ENCODE measurements at places on chromosomes 2 and 18. TPM values are rescaled to one million over a fixed set of nuclear protein-coding genes. Genes with fewer than 3 reads are reported as not detected.

DNA sequence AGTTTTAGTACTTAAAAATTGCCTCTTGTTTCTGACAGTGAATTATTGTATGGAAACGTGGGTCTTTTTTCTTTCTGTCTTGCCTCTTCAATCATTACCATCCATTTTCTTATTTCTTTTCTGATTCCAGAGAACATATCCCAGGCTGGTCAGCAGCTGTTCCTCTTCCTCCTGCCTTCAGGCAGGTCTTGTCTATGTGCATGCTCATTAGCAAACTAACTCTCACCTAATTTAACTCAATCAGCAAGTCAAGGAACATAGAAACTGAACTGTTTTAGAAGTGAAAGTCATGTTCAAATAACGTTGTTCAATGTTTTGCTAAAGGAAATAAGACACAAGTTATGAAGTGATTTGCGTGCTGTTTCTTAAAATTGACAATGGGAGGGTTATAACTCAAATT, 241.5 kb downstream of the PTGR3 start:
- no peaks in the 10 kb centered on the region for H3K4me1 ChIP-seq
- H3K27ac ChIP-seq: no peak overlapping the region
- DNase-seq: no peak
- peaks cover 15% of the 10 kb centered on the region for H3K36me3 ChIP-seq

DNA sequence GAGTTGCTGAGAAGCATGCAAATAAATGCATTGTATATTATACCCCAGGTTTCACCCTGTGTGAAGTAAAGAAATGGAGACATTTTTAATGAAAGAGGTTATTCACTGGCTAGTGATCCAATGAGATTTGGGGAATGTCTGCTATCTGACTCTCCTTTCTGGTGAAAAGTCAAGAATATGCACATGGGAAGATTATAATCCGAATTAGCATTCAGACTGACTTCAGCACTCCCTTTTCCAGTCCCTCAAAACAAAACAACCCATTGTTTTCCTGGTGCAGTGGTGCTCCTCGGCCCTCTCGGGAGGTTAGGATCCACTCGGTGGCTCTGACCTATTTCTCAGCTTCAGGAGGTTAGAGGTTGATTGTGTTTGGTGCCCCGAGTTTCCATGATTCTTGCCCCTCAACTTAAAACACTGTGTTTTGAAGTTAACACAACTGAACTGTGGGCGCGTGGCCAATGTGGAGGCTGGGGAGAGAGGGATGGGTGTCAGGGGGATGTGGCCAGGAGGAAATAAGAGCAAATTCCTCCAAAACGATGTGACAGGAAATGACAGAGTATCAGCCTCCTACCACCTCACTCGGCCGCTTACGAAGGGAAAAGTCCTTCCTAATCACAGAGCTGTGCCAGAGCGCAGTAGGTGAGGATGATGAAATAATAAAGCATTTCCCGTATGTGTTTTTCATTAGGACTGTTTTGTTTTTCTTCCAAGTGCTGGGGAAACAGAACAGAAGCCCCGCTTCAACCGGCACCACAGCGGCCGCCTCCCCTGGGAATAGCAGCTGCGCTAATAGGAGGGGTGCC, 440.1 kb downstream of the MTX2 start:
- H3K4me1 ChIP-seq: peaks cover 2% of the 10 kb centered on the region
- H3K36me3 ChIP-seq: no peaks in the 10 kb centered on the region
- no peak for DNase-seq
- H3K4me3 ChIP-seq: no peak overlapping the region
- no peak overlapping the region for H3K27ac ChIP-seq

- no peak overlapping the region for H3K27ac ChIP-seq
- H3K27me3 ChIP-seq: peaks cover 18% of the 10 kb centered on the region
- DNase-seq: no peak
- peaks cover 84% of the 10 kb centered on the region for H3K4me1 ChIP-seq
Observed at GRCh38 chr2:46775722-46776121, 139.9 kb downstream of the MCFD2 start.

- H3K4me3 ChIP-seq: no peak overlapping the region
- peaks cover 7% of the 10 kb centered on the region for H3K27me3 ChIP-seq
- DNase-seq: peak; percentile 61
Observed at GRCh38 chr2:54704688-54705605, 18.5 kb upstream of the EML6 start.

DNA sequence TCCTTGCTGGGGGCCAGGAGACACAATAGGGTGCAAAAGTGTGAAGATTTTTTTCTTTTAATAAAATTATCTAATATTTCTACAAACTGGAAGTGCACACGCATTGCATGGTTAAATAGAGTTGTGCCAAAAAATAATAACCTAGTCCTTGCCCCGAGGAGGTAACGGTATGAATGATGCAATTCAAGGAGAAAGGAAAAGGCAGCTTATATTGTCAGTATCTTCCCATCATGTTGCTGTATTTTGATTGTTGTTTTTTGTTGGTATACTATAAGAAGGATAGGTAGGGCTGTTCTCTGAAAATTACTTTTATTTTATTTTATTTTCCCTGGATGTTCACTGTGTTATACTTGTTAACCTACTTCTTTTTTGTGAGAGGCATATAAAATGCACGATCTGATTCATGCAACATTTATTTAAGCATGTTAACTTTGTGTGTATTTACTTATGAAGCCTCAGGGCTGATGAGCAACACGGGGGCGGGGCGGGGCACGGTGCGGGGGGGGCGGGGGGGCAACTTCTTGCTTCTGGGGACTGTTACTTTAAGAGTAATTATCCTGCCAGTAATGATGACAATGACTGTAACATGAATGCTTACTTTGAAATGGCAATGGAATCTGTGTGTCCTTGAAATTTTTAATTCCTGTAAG, 118.6 kb downstream of the AQP4 start:
- H3K27ac ChIP-seq: no peak overlapping the region
- H3K4me1 ChIP-seq: peaks cover 14% of the 10 kb centered on the region
- H3K36me3 ChIP-seq: no peaks in the 10 kb centered on the region
- H3K4me3 ChIP-seq: peak overlapping the region; percentile 15

DNA sequence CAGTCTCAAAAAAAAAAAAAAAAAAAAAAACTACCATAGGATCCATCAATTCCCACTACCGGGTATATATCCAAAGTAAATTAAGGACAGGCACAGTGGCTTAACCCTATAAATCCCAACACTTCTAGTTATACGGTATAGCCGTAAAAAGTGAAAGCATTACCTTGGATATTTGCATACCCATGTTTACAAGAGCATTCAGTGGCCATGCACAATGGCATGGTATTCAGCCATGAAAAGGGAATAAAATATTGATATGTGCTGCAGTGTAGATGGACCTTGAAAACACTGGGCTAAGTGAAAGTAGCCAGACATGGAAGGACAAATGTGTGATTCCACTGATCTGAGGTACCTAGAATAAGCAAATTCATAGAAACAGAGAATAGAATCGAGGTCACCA, 111.8 kb upstream of the CAB39 start:
- no peaks in the 10 kb centered on the region for H3K36me3 ChIP-seq
- H3K4me1 ChIP-seq: no peaks in the 10 kb centered on the region
- peaks cover 8% of the 10 kb centered on the region for H3K27me3 ChIP-seq
- H3K27ac ChIP-seq: no peak overlapping the region

DNA sequence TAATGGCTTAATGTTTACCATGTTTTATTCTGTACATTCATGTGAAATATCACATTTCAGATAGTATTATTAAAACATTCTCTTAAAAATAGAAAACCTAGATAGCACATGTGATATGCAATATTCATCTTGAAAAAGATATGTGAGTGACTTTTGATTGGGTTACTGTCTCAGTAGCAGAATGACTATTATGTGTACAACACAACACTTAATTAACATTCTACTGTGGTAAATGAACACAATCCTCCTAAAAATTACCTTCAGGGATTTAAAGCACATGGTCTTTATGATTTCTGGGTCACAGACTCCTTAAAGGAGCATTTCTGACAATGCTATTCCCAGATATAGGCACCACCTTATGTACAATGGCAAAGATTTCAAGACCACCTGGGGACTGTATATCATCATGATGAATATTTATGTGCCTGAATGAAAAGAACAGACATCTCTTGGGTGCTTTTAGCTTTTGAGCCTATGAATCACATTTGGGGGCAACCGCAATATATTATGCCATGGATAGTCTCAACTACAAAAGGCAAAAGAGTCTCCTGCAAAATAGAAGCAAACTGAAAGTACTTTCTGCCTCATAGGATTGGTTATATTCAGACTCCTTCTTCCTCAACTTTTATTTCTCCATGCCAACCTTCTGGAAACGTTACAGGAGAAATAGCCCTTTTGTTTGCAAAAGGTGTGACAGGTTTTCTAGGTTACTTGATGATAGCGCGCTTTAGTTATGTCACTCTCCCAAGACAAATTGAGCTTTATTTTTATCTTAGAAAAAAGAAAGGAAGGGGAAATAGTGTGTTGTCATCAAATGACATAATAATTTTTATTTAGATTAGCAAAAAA, 259.0 kb downstream of the CALCRL start:
- no peak overlapping the region for H3K27ac ChIP-seq
- no peaks in the 10 kb centered on the region for H3K4me1 ChIP-seq
- H3K27me3 ChIP-seq: no peaks in the 10 kb centered on the region
- no peaks in the 10 kb centered on the region for H3K36me3 ChIP-seq
- no peak for DNase-seq

DNA sequence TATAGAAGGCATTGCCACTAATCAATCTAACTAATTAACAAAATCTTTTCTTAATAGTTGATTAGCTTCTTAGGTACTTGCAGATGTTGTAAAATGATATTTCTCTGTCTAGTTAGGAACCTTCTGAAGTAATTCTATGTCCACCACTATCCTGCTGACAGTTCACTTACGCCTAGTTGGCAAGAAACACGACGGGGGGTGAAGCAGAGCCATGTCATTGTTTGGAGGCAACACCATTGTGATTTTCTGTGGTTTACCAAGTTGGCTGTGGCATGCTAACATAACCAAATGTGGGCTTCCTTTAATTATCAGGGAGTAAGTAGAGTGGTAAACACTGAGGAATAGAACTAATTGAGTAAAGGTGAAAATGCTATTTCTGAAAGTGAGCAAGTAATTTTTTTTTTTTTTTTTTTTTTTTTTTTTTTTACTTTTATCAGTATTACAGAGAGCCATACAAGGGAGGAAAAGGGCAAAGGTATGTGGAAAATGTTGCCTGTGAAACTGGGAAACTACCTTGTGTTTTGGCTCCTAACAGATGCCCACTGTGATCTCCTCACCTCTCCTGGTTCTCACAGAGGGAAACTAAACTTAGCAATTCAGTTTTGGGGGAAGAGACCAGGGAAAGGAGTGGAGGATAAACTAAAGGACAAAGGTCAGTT, 126.8 kb downstream of the MEIS1 start:
- H3K27ac ChIP-seq: peak overlapping the region; percentile 62
- DNase-seq: no peak
- H3K4me1 ChIP-seq: peaks cover 66% of the 10 kb centered on the region
- H3K27me3 ChIP-seq: peaks cover 2% of the 10 kb centered on the region

The MOCOS gene
- 2.3 TPM for total RNA-seq

The FBLN7 gene
- total RNA-seq: 1.7 TPM

The TRAPPC12 gene
- 70.2 TPM for total RNA-seq

The PCGF1 gene
- total RNA-seq: 29.9 TPM

Data from HFFc6 (cell line).